Umbilical cord (tissue), 2 donors: ENCODE measurements at places on chromosomes 12 and 14. TPM values are rescaled to one million over a fixed set of nuclear protein-coding genes. Genes with fewer than 3 reads are reported as not detected.

The FAM181A gene
- total RNA-seq: not detected

The WNT5B gene
- 101 TPM for total RNA-seq

The TBC1D30 gene
- 14.7 TPM for total RNA-seq

DNA sequence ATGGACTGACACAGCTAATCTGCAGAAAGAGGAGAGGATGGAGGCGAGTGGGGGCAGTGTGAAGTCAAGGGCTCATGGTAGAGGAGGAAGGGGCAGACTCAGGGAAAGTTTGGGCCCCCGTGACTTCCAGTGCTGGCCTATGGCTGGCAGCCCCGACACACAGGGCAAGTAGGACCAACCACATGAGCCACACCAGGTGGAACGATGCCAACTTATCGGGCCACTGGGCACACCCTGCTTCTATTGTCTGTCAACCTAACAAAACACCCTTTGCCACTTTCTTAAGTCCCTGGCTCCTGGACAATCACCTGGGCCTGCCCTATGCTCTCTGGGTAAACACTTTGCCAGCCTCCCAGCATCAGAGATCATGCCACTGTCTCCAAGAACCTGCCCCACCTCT lies 65.2 kb upstream of the PSMC1 start:
- no peak for DNase-seq

DNA sequence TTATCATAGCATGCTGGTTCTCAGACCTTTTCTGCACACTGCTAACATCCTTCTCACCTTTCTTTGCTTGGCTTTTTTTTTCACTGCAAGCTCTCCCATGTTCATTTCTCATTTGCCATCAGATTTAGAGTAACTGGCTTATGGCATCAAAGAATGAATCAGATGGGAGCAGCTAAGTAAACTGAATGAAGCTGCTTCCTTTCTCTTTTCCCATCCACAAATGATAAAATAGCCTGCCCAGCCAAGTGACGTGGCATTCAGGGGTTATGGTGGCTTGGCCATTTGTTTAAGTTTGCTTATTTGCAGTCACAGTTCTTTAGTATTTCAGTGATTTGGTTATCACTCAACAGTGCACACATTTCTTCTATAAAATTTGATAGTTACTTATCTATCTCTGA lies 708.6 kb downstream of the DIO2 start:
- no peak for DNase-seq

The C12orf56 gene
- 5.1 TPM for total RNA-seq
